BJ (cell line): ENCODE measurements at places on chromosomes 1 and 21. TPM values are rescaled to one million over a fixed set of nuclear protein-coding genes. Genes with fewer than 3 reads are reported as not detected.

The OR10J1 gene
- not detected in 2 replicates for polyA plus RNA-seq

The PADI1 gene
- 0.70 and 0.82 TPM in 2 replicates for polyA plus RNA-seq

The SLAMF7 gene
- polyA plus RNA-seq: not detected in 2 replicates

The MTHFR gene
- 7.5 and 8.4 TPM in 2 replicates for polyA plus RNA-seq

The GUCA2B gene
- polyA plus RNA-seq: not detected in 2 replicates

The RNF186 gene
- polyA plus RNA-seq: not detected in 2 replicates
